ENCODE measurements at places on chromosomes 7 and 10. TPM values are rescaled to one million over a fixed set of nuclear protein-coding genes. Genes with fewer than 3 reads are reported as not detected.

DNA sequence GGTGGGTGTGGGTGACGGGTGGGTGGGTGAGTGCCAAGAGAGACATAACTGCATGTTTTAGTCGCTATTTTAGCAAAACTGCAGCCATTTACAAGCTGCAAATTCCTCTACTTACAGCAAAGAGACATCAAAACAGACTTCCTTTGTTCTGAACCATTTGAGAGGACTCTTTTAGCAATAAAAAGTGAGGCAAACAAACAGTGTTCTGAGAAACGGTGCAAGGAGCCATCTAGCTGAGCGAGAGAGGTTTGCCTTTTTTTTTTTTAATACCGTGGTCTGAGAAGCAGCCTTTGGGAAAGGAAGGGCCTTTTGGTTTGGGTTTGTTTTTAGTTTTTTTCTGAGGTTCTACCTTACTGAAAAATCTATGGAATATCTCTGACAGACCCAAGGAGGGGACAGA, 62.9 kb downstream of the SCRN1 start:
- DNase-seq: no peak

DNA sequence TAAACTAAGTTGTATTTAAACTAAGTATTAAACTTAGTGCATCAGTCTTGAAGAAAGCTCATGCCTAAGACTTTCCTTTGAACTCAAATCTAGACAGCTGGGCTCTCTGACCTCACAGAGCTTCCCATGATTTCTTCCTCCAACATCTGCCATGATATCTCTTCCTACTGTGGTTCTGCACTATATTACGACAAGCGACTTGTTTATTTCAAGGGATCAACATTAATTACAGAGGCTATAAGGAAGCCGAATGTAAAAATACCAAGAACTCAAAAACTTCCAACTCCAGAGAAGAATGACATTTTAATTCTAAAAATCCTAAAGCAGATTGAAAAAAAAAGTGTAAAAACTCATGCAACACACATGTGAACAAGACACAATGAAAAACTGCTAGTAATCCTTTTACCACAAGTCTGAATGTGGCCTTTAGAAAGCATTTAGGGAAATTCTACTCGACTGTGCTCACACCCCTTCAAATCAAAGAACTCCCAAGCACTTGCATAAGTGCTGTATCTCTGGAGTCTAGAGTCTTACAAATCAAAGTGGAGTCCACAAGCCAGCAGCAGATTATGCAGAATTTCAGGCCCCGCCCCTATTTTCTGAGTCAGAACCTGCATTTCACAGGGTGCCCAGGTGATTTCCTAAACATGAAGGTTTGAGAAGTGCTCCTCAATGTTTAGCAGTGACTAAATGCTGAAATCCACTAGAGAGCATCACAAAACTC, 22.7 kb upstream of the WASHC2A start:
- DNase-seq: no peak

DNA sequence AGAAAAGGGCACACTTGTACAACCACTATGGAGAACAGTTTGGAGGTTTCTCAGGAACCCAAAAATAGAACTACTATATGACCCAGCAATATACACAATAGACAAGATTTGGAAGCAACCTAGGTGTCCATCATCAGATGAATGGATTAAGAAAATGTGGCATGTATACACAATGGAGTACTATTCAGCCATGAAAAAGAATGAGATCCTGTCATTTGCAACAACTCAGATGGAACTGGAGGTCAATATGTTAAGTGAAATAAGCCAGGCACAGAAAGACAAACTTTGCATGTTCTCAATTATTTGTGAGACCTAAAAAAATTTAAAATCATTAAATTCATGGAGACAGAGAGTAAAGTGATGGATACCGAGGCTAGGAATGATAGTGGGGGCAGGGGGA, 118.8 kb downstream of the ZNF467 start:
- DNase-seq: no peak

DNA sequence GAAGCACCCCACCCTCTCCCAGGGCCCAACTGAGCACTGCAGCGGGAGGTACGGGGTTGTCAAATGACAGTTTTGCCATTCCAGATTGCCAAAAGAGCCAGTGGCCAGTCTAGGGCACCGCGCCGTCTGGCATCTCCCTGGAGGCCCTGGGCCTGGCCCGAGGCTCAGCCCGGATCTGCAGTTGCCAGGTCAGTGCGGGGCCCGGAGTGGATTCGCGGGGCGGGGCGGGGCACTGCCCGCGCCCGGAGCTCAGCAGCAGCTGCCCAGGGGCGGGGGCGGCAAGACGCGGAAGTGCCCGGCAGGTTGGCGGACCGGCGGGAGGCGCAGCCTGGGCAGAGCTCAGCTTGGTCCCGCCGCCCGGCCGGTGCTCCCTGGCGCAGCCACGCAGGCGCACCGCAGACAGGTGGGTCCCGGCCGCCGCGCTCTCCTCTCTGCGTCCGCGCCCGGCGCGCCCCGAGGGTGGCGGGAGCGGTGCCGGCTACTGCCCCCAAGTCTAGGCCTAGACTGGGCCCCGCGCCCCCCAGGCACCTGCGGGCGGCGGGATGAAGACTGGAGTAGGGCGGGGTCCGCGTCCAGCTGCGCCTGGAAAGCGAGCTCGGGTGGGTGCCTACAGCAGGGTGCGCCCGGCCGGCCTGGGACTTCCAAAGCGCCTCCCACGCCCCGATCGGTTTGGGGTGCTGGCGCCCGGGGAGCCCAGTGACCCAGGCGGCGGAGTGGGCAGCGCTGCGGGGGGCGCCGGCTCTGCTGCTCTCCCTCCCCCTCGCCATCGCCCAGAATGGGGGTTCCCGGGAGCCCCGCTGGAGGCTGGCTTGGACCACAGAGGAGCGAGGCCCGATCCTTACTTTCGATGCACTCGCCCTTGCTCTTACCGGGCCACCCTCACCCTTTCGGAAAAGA, at the start of gene IRF5:
Gene IRF5, plus strand, starts transcription at position 281 of the 897 bp plus-strand sequence. CDS start 4,155 bp downstream, outside the sequence.
- DNase-seq: no peak

GRCh38 chr10:91137822-91138221, 82.6 kb upstream of the PCGF5 start:
- DNase-seq: no peak

DNA sequence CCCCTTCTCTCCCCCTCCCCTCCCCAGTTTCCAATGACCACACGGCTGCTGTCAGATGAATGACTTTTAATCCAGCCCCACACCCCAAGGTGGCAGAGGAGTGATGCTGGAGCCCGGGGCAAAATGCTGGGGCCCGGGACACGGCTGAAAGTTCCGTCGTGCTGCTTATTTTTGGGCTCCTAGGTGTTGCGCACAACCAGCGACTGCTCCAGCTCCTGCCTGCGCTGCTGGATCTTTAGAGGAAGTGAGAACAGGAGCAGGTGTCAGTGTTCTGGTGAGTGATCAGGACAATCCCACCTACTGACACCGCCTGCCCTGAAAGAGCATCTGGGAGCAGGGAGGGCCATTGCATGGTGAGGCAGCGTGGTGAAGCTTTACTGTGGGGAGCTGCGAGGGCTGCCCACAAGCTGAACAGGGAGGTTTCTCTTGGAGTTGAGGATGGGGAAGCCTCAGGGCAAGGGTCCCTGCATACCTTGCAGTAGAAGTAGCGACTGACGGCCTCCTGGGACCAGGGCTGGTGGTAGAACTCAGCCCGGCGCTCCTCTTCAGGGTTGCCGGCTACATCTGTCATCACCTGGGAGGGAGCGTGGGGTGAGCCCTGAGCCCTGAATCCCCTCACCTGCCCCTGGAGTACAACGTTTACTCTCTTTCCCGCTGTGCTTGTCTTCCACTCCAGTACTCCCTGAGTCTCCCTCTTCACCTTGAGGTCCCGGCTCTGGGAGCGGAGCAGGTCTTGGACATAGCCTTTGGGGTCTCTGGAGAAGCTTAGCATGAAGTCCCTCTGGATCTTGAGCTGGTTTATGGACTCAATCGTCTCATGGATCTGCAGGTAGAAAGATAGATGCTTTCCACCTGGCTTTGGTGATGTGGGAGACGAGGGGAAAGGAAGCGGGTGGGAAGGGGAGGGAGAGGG, 6.9 kb downstream of the CHPF2 start:
- DNase-seq: no peak

GRCh38 chr7:83150310-83150709, 12.4 kb downstream of the PCLO start:
- no peak for DNase-seq

GRCh38 chr10:92957223-92958010, 103.2 kb upstream of the CYP26C1 start:
- DNase-seq: no peak

- DNase-seq: no peak
Measured at GRCh38 chr10:131024259-131025131, 287.0 kb downstream of the TCERG1L start.

GRCh38 chr10:55019439-55019838, 218.4 kb upstream of the PCDH15 start:
- DNase-seq: no peak

- DNase-seq: no peak
Measured at GRCh38 chr7:112130729-112131410, 75.3 kb downstream of the DOCK4 start.

DNA sequence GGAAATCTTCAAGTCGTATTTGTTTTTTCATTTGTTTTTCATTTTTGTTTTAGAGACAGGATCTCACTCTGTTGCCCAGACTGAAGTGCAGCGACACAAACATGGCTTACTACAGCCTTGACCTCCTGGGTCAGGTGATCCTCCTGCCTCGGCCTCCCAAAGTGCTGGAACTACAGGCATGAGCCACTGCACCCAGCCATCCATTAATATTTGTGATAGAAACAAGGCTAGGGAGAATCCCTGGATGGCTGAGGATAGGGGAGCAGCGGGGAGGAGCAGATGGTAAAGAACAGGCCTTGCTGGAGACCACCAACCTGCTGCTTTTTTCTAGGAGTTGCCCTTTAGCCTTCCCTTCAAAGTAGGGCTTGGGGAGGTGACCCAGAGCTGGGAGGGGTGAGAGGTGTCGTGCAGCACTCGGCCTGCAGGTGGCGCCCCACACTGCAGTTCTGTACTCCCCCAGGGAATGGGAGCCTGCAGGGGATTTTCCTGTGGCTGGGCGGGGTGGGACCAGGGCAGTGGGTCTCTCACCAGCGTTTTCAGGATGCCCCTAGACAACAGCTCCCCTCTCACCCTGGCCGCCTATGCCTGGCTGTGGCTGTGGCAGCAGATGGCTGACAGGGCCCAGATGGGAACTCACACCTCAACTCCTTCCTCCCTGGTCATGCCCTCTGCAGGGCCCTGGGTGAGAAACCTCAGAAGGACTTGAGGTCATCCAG, 12.6 kb upstream of the CDH23 start:
- DNase-seq: peak; percentile 89

DNA sequence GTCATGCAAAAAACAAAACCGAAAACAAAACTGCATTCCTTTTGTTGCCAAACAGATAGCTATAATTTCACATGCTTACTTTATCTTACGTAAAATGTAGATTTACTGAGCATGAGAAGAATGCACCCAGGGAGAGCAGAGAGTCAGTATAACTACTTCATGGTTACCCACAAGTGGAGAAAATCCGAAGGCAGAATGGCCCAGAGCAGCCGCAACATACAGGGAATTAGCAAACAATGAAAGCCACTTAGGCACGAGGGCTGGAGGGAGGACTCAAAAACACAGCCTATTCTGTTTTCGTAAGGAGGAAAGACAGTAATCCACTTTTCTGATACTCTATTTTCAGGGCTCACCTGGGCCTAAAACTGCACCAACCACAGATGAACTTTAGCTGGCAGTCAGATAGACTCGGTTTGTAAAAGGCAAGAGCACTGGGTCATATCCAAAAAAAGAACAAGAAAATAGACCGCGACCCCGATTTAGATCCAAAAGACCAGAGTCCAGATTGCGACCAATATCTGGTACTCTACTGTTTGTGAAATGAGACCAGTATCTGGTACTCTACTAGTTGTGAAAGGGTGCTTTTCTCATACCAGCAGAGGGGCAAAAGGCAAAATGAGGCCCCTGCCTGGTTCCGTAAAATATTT, 1.3 kb downstream of the ITPRIP start:
- no peak for DNase-seq

DNA sequence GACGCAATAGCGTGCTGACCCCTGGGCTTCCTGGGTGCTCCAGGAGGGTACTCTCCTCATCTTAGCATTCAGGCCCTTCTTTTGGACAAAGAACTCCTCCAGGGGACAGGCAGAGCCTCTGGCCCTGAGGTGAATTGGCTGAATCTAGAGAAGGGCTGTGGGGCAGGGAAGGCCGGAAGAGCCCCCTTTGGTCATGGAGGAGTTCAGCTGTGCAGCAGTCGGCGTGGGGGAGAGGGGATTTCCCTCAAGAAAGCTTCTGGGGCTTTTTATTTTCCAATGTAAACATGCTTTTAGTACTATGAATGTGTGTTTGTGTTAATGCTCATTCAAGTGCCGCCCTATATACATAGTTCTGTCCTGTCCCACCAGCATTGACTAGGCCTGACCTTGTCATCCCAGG, 38.8 kb downstream of the FIGNL1 start:
- no peak for DNase-seq

DNA sequence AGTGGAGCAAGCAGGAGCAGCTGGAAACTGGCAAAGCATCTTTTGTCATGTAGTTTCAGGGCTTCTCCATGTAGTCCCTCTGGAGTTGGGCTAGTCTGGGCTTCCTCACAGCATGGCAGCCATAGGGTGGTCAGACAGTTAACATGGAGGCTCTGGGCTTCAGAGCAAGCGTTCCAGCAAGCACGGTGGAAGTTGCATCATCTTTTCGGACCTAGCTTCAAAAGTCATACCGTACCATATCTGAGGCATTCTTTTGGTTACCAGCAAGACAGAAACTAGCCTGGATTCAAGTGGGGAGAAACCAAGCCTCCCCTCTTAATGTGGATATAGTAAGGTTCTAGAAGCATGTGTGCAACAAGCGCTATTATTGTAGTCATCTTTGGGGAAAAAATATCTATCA, 135.0 kb downstream of the HTR7 start:
- no peak for DNase-seq

RET gene
- not detected for total RNA-seq

PKD2L1 gene
- not detected for total RNA-seq

CACUL1 gene
- 42.7 TPM for total RNA-seq

ZCCHC24 gene
- 2.5 TPM for total RNA-seq

AQP1 gene
- 0.19 TPM for total RNA-seq
